CD4-positive, alpha-beta T cell treated with Interleukin-17A for 4 hours (primary cell): ENCODE measurements at places on chromosomes 5 and 9.

- no peak for DNase-seq
Measured at GRCh38 chr5:60674251-60675069, 25.5 kb downstream of the DEPDC1B start.

GRCh38 chr5:135076051-135076491 lies 42.0 kb upstream of the PITX1 start:
- no peak for DNase-seq

- DNase-seq = no peak
Measured at GRCh38 chr5:117379521-117379920, 804.9 kb upstream of the SEMA6A start.

DNA sequence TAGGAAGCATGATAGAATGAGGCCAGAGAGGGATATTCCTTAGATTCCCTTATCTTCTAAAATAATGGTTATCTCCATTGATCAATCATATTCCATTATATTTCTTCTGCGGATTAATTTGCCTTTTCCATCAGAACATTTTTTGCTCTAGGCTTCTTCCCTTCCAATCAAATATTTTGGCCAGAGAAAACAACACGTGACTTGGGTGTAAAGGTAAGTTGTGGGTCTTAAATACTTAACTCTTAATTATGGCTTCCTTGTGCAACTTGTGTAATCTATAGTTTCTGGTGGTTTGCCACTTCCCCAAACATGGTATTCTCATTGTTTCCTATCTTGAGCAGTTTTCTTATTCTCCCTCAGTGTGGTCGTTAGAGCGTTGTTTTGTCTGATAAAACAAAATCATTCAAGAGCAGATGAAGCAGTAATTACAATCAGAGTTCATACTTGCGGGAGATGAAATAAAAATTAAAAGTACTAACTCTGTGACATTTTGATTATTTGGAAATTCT lies 889.3 kb downstream of the MAT2B start:
- DNase-seq = no peak

DNA sequence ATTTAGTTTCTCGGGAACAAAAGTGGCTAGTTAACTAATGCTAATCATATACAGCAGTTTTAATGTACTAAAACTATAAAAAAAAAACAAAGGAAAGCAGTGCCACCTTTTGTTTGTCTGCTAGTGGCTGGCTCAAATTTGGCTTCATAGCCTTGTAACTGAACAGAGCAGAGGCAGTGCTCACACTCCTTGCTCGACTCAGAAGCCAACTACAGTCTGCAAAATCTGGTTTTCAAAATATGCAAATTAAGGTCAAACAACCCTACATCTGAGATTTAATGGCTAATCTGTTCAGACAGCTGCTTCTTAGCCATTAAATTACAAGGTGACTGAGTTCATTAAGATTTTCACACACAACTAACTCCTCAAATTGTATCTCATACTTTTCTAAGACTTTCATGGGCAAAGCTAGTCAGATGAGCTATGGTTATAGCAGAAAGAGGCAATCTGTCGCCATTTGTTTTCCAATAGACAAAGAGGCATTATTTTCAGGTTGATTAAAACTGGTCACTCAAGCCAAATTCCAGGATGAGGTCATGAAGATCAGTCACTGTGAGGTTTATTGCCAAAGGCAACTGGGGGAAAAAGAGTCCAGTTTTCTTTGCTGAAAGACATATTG lies 56.8 kb upstream of the EPB41L4A start:
- no peak for DNase-seq

DNA sequence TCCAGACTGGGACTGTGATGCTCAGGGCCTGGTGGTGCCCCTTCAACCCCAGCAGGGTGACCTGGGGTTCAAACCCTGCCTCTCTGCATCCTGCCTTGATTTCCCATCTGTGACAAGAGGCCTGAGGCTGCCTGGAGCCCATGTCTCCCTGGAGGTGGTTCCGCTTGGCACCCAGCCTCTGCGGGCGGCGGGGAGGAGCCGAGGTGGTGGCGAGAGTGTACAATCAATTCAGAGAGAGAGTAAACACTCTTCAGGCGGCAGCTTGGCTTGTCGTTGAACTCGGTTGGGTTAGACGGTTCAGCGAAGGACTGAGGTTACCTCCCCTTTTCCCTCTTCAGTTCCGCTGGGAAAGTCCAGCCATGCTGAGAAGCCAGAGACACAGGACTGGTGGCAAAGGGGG lies 39.3 kb downstream of the NTNG2 start:
- DNase-seq = no peak

DNA sequence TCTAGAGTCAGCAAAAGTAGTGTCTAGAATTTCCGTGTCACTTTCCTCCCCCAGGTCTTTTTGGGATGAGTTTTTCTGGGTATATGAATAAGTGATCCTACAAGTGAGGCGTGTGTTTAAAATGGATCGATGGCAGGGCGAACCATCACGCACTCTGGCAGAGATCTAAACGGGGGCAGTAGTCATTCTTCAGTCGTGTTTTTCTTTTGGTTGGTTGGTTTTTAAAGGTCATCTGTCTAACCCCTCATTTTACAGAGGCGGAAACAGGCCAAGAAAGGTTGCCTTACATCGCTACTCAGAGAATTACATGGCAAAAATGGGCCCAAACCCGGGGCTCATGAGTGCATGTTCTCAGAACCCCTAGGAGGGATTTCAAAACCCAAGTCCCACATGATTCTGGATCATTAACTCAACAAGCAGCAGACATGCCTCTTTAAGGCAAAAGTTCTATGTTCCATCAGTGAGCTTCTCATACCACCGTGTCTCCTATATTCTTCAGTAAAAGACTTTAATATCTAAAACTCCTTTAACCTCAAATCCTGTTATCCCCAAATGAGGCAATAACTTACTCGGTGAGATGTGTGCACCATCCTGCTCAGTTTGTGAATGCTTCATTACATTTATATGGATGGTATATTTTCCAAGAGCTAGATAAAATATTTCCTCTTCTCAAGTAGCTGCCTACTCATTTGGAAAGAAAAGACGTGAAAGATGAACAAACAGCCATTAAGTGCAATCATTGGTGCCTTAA lies 145.8 kb downstream of the AOPEP start:
- no peak for DNase-seq

DNA sequence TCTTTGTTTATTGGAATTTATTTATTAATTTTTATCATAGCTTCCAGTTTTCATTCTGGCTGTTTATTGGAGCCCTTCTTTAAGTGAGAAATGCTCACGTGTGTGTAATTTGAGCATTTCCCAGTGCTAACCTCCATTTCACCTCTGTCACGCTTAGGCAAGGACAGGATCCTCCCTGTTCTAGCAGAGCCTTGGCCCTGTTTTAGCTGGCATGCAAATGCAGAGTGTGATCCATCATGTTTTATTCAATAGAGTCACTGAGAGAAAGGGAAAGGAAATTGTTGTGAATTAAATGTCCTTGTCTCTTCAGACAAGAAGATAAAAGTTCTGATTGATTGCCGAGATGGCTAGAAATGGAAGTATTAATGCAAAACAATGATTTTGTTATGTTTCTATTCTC lies 137.3 kb upstream of the ACO1 start:
- no peak for DNase-seq

DNA sequence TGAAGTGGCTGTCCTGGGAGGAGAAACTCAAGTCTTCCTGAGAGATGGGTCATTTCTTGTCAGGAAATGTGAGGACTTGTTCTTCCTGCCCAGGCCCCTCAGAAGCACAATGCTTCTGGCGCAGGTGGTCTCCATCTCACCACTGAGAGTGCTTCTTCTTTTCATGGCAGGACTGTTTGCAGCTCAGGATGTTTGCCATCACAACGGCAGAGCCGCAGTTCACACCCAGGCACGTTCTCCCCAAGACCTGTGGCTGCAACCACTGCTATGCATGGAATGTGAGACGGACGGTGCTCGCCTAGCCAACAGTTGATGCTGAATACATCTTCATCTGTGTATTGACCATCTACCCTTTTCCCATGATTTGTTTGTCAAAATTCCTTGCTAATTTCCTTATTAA lies 216.3 kb downstream of the GADD45G start:
- no peak for DNase-seq

DNA sequence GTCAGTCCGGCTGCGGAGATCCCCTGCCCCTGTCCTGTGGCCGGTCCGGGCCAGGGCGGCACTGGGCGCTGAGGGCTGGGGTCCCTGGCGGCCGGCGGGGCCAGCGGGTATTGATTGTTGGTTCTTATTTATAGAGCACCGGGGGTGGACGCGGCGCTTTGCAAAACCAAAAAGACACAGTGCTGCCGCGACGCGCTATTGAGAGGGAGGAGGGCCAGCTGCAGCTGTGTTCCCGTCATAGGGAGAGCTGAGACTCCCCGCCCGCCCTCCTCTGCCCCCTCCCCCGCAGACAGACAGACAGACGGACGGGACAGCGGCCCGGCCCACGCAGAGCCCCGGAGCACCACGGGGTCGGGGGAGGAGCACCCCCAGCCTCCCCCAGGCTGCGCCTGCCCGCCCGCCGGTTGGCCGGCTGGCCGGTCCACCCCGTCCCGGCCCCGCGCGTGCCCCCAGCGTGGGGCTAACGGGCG lies 2.5 kb downstream of the LRRC26 start:
- no peak for DNase-seq

DNA sequence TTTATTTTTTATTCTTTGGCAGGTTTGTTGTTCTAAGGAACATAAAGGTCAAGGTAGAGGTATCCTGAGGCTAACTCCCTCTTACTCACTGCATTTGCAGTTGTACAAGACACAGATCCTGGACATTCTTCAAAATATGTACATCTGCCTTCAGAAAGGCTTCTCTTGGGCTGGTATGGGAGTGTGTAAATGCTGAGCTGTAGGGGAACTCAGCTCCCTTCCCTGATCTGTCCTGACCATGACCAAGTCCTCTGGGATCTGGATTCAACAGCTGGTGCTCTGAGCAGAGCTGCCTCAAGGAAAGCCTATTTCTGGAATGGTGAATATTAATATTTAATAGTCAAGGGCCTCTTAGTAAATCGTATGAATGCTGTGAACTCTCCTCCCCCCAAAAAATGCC lies 117.4 kb downstream of the PRKACG start:
- DNase-seq = no peak

- no peak for DNase-seq
Measured at GRCh38 chr5:143182106-143182505, 221.4 kb downstream of the NR3C1 start.

GRCh38 chr9:130181678-130182380 lies 9.6 kb downstream of the NCS1 start:
- no peak for DNase-seq

DNA sequence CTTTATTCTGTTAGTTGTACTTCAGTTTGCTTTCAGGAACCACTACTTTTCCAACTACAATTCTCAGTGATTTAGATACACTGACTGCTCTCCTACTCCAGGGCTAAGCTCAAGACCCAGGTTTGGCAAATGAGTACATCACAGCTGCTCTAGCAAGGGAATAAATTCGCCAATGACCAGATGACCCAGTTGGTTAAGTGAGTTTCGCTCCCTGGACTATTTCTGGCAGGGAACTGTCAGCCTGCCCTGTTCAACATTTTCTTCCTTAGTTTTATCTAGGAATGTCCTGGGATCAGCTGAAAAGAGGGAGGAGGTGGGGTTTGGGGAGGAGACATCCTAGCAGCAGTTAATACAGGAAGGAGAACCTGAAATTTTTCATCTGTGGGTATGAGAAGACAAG lies 6.4 kb upstream of the STARD4 start:
- DNase-seq = no peak

DNA sequence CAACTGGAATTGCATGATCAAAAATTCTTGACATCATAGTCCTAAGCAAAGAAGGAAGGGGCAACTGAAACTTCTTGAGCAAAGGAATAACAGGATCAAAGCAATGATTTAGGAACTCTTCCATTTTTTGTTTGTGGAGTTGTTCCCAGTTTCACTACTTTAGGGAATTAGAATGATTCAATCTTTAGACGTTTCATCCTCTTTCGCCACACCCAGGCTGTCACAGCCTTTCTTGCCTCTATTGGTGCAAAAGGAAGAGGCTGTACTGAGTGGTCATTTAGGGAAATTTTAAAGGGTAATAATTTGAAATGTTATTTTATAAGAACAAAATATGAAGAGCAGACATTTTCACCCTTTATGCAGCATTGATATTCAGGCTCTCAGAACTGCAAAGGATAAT lies 1026.0 kb upstream of the ARRDC3 start:
- DNase-seq = no peak

DNA sequence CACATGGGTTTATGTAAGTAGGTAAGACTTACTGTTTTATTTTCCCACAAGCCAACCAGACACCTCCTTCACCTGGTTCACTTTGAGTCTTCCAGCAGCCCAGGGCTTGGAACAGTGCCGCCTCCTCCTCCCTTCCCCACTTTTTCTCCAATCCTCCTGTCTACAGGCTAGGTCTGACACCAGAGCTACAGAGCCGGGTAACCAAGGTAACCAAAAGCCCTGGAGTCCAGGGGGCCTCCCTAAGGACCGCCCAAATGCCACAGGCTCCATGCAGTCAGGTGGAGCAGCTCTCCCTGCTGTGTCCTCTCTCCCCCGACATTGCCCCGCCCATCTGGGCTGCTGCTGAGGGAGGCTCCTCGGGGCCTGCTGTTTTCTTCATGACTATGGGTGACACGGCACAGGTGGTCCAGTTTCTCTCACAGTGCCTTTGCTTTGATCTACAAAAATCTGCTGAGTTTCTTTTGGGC lies 138.0 kb upstream of the EFNA5 start:
- DNase-seq = no peak

DNA sequence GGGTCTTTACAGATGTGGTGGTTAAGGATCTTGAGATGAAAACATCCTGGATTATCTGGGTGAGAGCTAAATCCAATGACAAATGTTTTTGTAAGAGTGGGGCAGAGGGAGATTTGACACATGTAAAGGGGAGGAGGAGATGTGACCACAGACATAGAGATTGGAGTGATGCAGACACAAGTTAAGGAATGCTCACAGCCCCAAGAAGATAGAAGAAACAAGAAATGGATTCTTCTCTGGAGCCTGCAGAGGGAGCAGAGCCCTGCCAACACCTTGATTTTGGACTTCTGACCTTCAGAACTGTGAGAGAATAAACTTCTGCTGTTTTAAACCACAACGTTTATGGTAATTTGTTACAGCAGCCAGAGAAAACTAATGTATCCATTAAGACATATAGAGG lies 21.7 kb downstream of the ITGA2 start:
- no peak for DNase-seq

GRCh38 chr5:166188501-166189325 lies 2102.7 kb upstream of the WWC1 start:
- DNase-seq = no peak

GRCh38 chr5:105501315-105501714 lies 1938.7 kb upstream of the NUDT12 start:
- DNase-seq = no peak

GRCh38 chr9:124452841-124453585 lies 2.8 kb downstream of the ADGRD2 start:
- no peak for DNase-seq

GRCh38 chr5:59773294-59773693 lies 120.2 kb downstream of the PDE4D start:
- no peak for DNase-seq
